CD14-positive monocyte (primary cell): ENCODE measurements at places on chromosomes 2 and 18.

DNA sequence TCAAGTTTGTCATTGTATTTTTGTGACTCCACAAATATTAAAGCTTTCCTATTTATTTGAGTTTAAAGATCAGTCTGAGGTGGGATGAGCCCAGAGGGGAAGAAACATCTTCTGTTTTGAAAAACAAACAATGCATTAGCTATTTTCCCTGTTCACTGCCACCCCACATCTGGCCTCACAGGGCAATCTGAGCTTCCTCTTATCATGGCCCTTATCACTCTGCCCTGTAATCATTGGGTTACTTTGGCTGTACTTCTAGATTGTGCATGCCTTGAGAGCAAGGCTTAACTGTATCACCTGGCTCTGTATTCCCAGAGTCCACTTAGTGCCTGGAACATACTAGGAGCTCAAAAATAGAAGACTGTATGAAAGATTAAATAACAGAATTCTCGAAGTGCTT is 241.6 kb upstream of the NT5C1B start:
- H3K4me1 ChIP-seq = no peaks in the 10 kb centered on the region
- no peak overlapping the region for H3K27ac ChIP-seq
- no peaks in the 10 kb centered on the region for H3K27me3 ChIP-seq
- no peak overlapping the region for H3K4me3 ChIP-seq

GRCh38 chr2:120851116-120851773 is 115.6 kb downstream of the GLI2 start:
- H3K4me1 ChIP-seq = no peaks in the 10 kb centered on the region
- H3K27me3 ChIP-seq = no peaks in the 10 kb centered on the region
- DNase-seq = no peak
- no peaks in the 10 kb centered on the region for H3K36me3 ChIP-seq

DNA sequence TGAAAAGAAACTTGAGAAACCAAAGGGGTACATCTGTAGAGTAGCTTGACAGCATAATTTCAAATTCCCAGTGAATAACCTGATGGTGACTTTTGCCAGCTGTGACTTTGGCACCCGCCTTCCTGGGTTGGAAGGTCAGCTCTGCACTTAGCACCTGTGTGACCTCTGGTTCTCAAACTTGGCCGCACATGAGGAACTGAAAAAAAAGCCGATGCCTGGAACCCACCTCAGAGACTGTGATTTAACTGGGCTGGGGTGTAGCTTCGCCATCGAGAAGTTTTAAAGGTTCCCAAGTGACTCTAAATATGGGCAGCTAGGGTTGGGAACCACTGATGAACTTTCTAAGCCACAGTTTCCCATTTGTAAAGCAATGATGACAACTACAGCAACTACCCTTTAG is 6.5 kb downstream of the EFEMP1 start:
- peaks cover 14% of the 10 kb centered on the region for H3K27me3 ChIP-seq
- H3K36me3 ChIP-seq = no peaks in the 10 kb centered on the region
- no peak for DNase-seq
- H3K4me3 ChIP-seq = no peak overlapping the region

- no peaks in the 10 kb centered on the region for H3K4me1 ChIP-seq
- H3K4me3 ChIP-seq = no peak overlapping the region
- no peaks in the 10 kb centered on the region for H3K27me3 ChIP-seq
- no peak for DNase-seq
- H3K27ac ChIP-seq = no peak overlapping the region
These were observed 132.1 kb downstream of the MAIP1 start for GRCh38 chr2:200087451-200087850.

DNA sequence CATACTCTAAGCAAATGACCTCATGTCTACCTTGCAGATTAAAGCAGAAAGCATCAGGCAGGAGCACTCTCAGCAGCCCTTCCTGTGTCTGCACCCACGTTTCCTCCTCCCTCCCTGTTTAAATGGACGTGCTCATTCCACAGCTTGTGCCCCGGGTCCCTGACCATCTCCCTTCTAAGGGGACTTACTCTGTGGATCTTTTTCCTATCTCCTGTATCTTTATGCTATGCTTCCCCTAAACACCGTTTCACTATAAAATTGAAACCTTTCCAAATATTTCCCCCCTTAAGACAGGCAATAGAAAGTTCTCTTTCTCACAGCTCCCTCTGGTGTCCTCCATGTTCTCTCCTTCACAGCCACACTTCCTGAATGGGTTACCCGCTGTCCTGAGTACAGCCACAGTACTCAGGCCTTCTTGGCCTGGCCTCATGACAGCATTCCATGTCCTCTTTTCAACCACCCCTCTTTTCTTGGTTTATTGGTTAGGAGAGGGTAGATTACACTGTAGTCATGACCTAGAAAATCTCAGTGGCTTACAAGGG is 41.1 kb downstream of the TMEM185B start:
- no peaks in the 10 kb centered on the region for H3K36me3 ChIP-seq
- H3K27me3 ChIP-seq = no peaks in the 10 kb centered on the region
- H3K27ac ChIP-seq = no peak overlapping the region
- no peak for DNase-seq
- H3K4me3 ChIP-seq = no peak overlapping the region

GRCh38 chr2:8527031-8527430 is 154.8 kb upstream of the ID2 start:
- no peaks in the 10 kb centered on the region for H3K36me3 ChIP-seq
- no peaks in the 10 kb centered on the region for H3K27me3 ChIP-seq
- DNase-seq = no peak
- H3K4me3 ChIP-seq = no peak overlapping the region
